ENCODE measurements at places on chromosomes 12 and 14.
A peak's percentile ranks its signal among the peaks of the same experiment; 100 is the strongest.

DNA sequence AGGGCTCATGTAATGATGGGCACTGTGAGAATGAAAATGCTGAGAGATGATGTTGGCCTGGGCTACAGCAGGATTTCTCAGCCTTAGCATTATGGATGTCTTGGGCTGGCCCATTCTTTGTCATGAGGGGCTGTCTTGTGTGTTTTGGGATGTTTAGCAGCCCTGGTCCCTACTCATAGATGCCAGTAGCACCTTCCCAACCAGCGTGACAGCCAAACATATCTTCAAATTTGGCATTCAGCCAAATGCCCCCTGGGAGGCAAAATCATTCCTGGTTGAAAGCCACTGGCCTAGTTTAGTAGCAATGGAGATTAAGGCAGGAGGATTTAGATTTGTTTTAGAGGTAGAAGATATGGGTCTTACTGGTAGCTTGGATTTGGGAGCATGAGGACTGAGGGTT, 26.6 kb downstream of the UBE3B start:
- DNase-seq, result no peak

DNA sequence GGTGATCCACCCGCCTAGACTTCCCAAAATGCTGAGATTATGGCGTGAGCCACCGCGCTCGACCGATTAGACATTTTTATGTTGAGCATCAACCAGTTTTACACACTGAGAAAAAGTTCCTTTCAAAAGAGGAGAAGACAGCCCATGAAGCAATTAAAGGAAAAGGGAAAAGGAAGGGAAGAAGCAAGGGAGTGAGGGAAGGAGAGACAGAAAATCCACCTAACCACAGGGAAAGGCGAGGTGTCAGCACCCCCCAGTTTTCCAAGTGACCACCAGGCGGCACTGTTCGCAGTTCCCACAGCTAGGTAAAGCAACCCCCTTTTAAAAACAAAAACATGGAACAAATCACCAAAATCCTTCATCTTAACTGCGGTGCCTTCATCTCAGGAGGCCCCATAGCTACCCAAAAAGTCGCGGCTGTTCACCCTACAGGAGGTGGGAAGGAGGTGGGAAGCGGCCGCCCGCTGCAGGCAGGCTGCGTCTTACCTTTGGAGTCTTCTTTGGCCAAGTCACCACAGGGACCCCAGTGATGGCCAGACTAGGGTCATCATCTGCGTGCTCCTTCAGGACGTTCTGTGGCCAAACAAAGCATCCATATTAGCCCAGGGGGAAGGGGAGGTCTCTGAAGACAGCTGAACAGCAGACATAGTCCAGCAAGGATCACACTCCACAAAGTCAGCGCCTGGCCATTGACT, 86.6 kb downstream of the KDM2B start:
- DNase-seq, result no peak

- DNase-seq, result no peak
These were observed 9.1 kb downstream of the FAM181A start for GRCh38 chr14:93936245-93936644.

GRCh38 chr12:89316705-89317139, 35.6 kb downstream of the DUSP6 start:
- no peak for DNase-seq

DNA sequence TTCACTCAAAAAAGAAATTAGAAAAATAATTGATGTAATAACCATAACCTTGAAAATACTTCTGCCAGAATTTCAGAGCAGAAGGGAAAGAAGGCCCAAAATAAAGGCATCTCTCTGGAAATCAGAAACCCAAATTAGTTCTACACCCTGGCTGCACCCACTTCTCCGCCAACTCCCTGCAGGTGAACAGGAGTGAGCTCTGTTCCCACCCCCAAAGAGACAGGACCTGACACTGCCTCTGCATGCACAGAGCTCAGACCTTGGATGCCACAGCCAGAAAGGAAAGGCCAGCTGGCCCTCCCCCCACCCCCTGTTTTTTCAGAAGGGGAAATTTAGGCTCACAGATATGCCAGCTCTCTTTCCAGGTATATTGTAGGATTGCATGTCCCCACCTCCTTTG, 228.2 kb downstream of the BCL11B start:
- DNase-seq, result no peak

- DNase-seq, result no peak
These were observed 51.3 kb downstream of the WASHC4 start for GRCh38 chr12:105158876-105159275.

DNA sequence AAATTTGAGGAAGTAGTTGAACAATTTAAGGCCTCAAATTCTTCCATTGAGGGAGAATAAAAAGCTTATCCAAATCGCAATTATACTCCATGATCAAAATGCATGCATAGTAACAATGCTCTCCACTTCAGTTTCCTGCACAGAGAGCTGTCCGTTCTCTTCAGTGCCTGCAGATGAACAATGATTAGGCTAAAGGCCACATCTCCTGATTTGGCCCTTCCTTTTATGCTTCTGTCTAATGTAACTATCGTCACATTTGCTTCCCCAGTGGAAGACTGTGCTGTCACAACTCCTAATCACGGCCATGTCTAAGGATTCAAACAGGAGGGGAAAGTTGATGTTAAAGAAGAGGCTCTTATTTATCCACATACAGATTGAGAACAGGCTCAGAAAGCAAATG, 113.6 kb upstream of the NPAS3 start:
- no peak for DNase-seq

GRCh38 chr12:122085591-122085990, 7.0 kb downstream of the MLXIP start:
- no peak for DNase-seq

- no peak for DNase-seq
These were observed 40.5 kb downstream of the PPFIA2 start for GRCh38 chr12:81718616-81719015.

DNA sequence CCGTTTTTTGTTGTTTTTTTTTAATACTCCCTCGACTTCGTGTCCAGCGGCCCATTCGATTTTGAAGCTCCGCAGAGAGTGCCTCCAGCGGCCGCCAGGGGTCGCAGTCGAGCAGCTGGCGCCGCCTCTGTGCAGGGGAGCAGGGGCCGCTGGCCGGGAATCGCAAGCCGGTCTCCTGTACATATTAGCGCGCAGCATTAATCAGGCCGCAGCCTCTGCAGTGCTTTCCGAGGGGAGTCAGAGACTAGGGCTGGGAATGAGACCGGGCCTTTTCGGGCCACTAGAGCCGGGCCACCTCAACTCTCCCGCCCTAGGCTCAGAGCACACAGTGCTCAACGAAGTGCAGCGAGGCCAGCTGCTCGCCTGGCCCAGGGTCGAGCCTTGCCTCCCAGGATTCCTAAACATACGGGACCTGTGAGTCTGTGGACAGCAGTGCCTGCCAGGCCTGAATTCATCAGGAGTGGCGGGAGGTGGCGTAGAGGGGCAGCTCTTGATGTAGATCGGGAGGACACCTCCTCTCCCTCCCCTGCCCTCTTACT, 81.8 kb downstream of the EMP1 start:
- DNase-seq, result peak; percentile 87

DNA sequence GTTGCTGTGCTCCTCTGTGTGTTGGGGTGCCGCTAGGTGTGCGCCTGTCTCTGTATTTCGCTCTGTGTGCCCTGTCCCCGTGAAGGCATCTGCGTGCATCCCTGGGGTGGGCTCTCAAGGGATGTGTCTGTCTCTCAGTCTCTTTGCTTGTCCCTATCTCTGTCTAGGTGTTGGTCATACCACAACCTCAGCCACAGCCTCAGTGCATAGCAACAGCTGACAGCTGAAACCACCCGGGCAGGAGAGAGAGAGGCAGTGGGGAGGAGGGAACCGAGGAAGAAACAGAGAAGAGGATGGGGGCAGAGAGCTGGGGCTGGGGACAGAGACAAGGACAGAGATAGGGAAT, 953 bp upstream of the NXPH4 start:
- DNase-seq, result no peak

- no peak for DNase-seq
These were observed 233.3 kb upstream of the PPFIA2 start for GRCh38 chr12:81992461-81992860.

DNA sequence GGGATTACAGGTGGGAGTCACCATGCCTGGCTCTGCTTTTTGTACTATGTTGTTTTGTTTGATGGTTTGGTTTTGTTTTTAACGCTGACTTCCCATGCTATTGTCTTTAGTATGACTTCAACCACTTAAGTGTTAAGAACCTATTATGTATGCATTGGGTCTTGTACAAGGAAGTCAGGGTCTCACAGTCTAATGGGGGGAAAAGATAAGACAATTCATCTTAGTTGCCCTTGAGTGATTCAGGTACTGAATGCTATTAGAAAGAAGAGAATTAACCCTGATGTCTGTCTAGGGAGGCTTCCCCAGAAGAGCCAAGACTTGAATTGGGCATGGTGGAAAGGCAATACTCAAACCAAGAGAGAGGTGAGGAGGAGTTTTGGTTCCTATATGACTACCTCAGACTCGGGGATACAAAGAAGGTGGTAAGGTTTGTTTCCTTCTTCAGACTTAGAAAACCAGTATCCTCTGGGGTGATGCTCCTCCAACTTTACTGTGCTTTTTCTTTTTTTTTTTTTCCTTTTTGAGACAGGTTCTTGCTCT, 64.6 kb downstream of the SUSD6 start:
- DNase-seq, result no peak

- no peak for DNase-seq
These were observed 21.8 kb downstream of the DERA start for GRCh38 chr12:15932971-15933370.

DNA sequence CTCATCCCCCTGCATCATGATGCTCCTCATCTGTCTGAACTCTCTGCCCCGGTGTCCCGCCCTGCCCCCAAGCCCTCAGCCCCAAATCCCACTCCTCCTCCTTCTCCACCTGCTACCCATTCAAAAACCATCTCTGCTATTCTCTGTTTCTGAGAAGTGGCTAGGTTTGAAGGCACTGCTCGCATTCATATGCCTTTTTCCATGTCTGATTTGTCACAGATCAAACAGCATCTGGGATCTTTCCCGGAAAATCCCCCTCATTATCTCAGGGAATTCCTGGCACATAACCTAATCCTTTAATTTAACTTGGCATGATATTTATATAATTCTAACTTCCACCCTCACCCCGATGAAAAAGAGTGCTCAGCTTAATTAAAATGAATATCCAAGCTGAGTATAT, 3.3 kb upstream of the ADAM20 start:
- no peak for DNase-seq

GRCh38 chr14:87805315-87805723, 187.7 kb downstream of the GALC start:
- DNase-seq, result no peak

- DNase-seq, result no peak
These were observed 179.2 kb downstream of the KICS2 start for GRCh38 chr12:64042911-64043310.

GRCh38 chr14:102164965-102165364, 25.3 kb downstream of the WDR20 start:
- no peak for DNase-seq

DNA sequence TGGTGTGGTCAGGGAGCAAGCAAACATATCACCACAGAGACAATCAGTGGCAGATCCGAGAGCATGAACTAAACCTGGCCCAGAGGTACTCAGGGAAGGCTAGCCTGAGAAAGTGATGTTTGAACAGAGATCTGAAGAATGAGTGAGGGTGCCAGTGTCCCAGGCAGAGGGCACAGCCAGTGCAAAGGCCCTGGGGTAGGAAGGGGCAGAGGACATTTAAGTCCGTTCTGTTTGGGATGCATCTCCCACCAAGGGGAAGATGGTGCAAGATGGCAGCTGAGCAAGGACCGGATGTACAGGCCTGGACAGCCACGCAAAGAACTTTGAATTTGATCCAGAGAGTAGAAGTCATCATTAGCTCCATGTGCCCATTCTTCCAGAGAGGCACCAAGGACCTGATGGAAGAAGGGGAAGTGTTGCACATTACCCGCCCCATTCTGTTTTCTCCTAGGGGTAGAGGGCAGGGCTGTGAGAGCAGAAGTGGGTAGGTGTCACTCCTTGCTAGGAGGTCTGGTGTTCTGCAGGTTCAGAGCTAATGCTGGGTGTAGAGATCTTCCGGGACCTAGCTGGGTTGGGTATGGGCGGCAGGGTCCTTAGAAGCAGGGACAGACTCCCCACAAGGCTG, 3.9 kb downstream of the DTX1 start:
- no peak for DNase-seq

DNA sequence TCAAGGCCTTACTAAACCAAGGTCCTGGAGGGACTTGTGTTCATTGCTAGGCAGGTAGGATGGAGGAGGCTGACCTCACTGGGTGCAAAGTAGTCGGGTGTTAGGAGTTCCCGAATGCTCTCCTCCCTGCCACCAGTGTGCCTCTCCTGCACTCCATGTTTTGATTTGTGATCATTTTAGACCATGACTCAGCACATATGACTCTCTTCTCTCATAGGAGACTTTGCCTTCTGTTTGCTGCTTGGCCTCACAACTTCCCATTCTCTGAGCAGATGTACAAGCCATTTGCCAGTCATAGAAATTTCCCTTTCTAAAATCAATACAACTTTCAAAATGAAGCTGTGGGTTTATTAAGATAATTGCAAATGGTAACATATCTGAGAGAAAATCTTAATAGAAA, 46.6 kb upstream of the LRIG3 start:
- DNase-seq, result no peak

DNA sequence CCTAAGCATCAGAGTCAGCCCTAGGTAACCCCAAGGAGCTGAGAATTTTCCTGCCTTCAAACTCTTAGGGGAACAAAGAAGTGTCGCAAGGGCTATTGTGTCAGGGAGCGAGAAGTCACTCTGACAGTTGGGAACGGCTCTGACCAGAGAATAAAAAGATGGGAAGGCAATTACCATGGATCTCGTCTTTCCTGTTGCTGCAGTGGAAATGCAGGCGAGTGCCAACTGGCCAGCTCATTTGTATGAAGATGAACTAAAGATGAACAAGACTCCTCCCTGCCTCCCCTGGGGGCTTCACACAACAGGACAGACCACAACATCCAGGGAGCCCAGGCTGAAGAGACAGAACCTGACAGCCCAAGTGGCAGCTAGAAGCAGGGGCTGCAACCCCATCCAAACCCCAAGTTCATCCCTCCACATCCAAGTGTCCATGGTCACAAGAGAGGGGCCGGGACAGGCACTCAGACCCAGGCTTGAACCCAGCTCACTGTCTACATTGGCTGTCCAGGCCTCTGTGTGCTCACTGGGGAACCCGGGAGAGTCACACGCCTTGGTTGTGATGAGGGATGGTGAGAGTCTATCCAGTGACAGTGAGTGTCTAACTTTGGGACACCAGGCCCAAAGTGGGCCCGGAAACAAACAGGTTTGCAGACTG, 322.4 kb downstream of the BCL11B start:
- peak; percentile 71 for DNase-seq

GRCh38 chr12:88960213-88960878, 380.1 kb upstream of the KITLG start:
- no peak for DNase-seq

DNA sequence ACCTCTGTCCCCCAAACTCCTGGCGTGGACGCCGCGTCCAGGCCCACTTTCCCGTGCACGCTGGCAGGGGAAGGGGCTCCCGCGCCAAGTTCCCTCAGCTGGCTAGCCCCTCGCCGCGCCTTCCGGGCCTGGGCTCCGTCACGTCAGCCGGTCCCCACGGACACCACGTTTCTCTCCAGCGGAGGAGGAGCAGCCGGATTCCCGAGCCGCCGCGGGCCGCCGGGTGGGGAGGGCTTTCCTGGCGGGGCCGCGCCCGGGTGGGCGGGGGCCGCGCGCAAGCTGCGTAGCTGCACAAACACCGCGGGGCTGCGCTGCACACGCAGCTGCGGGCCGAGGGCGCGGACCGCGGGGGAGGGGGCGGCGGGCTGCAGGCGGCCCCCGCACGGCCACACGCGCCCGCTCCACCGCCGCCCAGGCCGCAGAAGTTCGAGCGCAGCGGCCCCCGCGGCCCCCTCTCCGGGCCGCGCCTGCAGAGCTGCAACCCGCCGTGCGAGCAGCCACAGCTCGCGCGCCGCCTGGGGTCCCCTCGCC, 45.1 kb upstream of the PNMA1 start:
- DNase-seq, result peak; percentile 87
